ENCODE measurements at places on chromosomes 5 and 9.

- DNase-seq, result no peak
Observed at GRCh38 chr5:95557841-95558240, 2.9 kb downstream of the ARSK start.

DNA sequence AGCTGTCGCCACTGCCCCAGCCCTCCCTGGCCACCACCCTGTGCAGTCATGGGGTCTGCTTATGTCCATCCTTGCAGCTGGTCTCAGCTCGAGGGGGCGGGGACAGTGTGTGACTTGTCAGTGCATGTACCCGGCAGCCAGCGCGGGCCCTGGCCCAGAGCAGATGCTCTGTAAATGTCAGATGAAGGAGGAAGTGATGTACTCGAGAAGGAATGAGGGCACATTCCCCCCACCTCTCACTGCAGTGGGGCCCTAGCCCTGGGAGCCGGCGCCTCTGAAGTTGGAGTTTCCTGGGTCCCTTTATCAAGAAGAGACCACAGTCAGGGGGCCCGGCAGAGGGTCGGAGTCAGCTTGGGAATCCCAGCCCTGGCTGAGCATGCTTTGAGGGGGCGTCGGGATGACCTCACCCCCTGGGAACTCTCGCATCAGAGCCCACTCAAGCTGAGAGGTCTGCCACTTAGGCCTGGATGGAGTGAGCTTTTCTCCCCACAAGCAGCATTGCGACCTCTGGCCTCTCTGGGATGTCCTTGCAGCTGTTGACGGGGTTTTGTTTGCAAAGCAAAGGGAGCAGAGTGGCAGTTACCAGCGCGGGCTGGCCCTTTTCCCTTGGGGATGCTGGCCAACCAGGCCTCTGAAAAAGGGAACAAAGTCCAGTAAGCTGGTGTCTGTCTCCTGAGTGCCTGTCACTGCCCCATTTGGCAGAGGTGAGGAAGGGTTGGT lies 19.0 kb downstream of the NEURL1B start:
- no peak for DNase-seq

DNA sequence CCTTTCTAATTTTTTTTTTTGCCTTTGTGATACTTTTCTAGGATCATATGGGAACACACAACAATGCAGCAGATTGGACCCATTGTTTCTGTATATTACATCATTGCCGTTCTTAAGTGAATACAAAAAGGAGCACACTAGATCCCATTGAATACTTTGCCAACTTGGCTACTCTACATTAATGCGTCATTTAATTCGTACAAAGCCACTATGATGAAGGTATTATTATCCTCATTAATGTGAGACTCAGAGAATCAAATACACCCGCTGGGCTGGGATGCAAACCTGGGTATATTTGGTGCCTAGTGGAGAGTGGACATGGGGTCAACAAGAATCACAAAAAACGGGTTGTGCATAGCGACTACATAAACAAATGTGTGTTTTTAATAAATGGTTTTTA lies 31.9 kb downstream of the OR2K2 start:
- no peak for DNase-seq

DNA sequence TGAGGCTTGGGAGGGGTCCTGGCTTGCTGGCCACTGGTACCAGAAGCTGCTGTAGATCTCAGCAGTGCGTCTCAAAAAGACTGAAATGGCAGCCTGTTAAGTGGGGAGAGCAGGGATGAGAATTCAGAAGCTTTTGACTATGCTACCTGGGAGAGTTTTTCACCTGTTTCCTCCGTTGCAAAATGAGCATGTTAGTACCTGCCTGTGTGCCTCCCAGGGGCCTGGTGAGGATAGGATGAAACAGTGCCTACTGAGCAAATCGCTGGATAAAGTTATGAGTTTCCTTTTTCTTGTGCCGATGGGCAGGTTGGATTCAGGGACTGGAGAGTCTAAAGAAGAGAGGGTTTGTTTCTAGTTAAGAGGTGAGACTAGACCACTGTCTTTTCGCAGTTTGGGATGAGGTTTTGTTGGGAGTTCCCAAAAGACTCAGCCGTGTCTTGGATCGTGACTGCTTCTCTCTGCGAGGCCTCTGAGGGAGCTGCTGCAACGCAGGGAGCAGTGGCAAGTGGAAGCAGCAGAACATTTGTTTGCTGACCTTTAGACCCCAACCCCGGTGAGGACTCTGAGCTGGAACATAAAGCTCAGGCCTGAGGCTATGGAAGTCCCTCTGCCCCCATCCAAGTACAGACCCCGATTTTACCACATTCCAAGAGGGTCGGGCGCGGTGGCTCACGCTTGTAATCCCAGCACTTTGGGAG lies 1.4 kb downstream of the RALGPS1 start:
- DNase-seq, result no peak

DNA sequence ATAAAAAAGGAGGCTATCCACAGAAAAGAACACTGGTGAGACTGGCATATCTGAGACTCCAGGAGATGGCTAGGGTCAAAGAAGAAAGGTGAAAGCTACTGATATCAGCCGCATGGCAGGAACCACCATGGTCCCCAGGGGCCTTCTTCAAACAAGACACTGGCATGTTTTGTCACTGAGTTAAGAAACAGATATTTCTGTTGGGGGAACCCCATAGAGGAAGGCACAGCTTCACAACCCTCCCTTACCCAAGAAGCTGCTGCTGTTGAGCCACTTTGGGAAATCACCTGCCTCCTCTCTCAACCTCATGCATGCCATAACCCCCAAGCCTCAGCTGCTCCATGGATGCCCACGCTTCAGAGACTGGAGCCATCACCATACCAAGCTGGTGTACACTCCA lies 13.3 kb upstream of the BTNL3 start:
- DNase-seq, result no peak

Measured in stimulated activated CD8-positive, alpha-beta memory T cell treated with anti-CD3 and anti-CD28 coated beads, Interleukin-2, amount 100 ng/mL, for 48 hours (primary cell).